Stimulated activated CD8-positive, alpha-beta memory T cell treated with anti-CD3 and anti-CD28 coated beads, Interleukin-15, amount 100 ng/mL, for 48 hours (primary cell): ENCODE measurements at places on chromosomes 4 and X.

GRCh38 chrX:20461576-20461975 is 194.9 kb upstream of the RPS6KA3 start:
- DNase-seq: no peak

- DNase-seq: no peak
These were observed 563.9 kb downstream of the GRXCR1 start for GRCh38 chr4:43456383-43456782.

GRCh38 chr4:11313157-11313943 is 115.3 kb downstream of the HS3ST1 start:
- no peak for DNase-seq

- no peak for DNase-seq
These were observed 38.8 kb upstream of the UGDH start for GRCh38 chr4:39565878-39566600.

DNA sequence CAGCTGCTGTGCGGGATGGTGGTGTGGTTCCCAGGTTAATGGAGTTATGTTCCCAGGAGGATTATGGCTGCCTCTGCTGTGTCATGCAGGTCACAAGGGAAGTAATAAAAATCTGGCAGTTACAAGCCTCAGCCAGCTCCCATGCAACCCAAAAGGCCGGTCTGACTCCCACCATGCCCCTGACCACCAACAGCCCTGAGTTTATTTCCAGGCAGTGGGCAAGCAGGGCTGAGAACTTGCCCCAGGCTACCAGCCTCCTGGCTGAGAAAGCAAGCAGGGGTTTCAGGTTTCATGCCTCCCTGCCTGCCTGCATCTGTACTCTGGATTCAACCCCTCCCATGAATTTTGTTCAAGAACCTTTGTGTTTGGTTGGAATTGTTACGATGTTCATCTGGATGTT is 732.7 kb upstream of the POU3F4 start:
- no peak for DNase-seq

DNA sequence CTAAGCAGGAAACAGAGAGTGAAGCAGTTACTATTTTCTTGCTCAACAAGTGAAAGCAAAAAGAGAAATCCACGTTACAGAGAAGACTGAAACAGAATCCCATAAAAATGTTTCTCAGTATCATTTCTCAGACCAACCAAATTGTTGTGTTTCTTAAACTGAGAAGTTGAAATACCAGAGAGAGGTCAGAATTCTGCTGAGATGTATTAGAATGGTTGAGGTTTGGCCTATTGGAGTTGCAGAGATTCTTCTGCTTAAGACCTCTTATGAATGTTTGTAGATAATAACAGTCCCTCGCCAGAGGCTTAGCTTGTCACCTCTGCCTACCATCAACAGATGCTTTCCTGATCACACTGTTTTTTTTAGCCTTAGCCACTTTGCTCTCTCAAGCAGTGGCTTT is 481.4 kb downstream of the TRIML1 start:
- DNase-seq: no peak

- no peak for DNase-seq
These were observed 85.9 kb downstream of the CLDN34 start for GRCh38 chrX:10052906-10053625.

GRCh38 chr4:169133932-169134331 is 123.9 kb upstream of the CBR4 start:
- DNase-seq: no peak

GRCh38 chrX:134569306-134569705 is 89.0 kb downstream of the PLAC1 start:
- no peak for DNase-seq

DNA sequence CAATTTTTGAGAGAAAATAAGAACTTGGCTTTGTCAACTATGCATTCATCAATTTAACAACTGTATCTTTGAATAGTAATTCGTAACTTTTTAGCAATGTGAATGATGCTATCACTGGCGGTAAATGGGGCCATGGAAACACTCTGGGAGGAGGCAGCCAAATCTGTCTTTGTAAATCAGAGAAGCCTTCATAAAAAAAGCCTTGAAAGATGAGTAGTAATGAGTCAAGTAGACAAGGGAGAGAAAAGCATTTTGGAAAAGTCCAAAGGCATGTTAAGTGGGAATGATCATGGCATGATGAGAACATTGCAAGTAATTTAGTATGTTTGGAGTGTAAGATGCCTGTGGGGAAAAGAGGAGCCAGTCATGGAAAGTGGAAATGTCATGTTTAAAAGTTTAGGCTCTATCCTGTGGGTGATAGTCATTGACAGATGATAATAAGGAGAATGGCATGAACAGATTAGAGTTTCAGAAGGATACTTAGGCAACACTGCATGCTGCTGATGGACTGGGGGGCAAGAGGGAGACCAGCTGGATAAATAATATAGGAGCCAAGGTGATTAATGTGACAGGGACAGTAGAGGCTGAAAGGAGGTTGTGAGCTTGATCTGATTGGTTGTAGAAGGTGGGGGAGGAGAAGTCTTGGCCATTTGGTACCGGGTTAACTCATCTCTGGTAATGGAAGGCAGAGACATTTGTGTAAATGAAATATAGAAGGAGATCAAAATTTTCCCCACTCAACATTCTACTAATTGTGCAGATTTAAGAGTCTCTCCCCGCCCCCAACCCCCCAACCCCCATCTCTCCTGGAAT is 16.3 kb downstream of the SPRY1 start:
- DNase-seq: no peak

- DNase-seq: no peak
These were observed 300.2 kb downstream of the PCDH7 start for GRCh38 chr4:31020363-31020762.

- DNase-seq: no peak
These were observed 21.9 kb downstream of the SLC9A7 start for GRCh38 chrX:46737041-46737440.

GRCh38 chrX:72621625-72622485 is 49.2 kb upstream of the HDAC8 start:
- DNase-seq: no peak

- no peak for DNase-seq
These were observed 1.2 kb downstream of the TFE3 start for GRCh38 chrX:49041744-49042580.

DNA sequence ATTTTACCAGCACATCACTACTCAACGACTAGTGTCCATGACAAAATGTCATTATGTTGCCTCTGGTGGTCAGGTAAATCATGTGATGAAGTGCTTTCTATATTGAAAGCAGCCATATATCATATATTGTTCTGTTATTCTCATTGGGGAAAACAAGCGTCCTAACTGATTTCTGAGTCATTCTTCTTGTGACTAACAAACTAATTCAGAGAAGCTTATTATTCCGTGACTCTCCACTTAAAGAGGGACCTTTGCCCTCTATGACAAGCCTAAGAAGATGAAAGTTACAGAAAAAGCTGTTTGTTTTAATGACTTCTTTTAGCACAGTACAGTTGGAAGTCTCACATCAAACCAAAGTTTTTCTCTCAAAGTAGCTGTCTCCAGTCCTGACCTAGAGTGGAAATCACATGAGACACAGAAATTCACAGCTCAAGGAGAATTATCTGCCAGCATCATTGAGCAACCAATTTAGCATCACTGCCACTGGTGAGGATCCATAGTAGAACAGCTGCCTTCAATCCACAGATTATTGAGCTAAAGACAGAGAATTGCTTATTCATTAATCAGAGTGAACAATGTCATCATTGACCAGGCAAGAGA is 36.4 kb downstream of the ASB9 start:
- no peak for DNase-seq

- DNase-seq: no peak
These were observed 12.2 kb downstream of the DSPP start for GRCh38 chr4:87620491-87620890.

GRCh38 chr4:99540277-99540939 is 23.4 kb downstream of the TRMT10A start:
- DNase-seq: no peak

DNA sequence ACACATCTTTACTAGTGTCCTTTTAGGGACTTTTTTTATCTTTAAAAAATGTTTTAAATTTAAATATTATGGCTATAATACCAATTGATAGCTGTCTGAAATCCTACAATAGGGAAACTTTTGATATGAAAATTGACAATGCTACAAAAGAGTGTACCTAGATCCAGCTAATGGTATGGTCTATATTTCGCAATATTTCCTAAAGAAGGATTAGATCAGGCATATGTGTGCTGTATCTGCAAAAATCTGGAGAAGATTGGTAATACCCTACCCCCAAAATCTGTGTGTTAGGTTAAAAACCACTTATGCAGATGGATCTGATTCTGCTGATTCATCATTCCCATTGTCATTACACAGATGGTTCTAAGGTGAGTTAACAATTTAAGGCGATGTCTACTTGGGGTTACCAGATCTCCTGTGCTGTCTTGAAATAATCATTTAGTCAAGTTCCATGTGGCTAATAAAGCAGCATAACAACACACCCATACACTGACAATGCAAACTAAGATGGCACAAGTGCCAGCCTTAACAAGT is 137.1 kb downstream of the GASK1B start:
- no peak for DNase-seq

- no peak for DNase-seq
These were observed 68.1 kb downstream of the TMEM164 start for GRCh38 chrX:110070970-110071369.

- DNase-seq: no peak
These were observed 20.1 kb downstream of the HPRT1 start for GRCh38 chrX:134480061-134480460.

GRCh38 chr4:47891928-47892327 is 22.5 kb downstream of the NFXL1 start:
- DNase-seq: no peak

DNA sequence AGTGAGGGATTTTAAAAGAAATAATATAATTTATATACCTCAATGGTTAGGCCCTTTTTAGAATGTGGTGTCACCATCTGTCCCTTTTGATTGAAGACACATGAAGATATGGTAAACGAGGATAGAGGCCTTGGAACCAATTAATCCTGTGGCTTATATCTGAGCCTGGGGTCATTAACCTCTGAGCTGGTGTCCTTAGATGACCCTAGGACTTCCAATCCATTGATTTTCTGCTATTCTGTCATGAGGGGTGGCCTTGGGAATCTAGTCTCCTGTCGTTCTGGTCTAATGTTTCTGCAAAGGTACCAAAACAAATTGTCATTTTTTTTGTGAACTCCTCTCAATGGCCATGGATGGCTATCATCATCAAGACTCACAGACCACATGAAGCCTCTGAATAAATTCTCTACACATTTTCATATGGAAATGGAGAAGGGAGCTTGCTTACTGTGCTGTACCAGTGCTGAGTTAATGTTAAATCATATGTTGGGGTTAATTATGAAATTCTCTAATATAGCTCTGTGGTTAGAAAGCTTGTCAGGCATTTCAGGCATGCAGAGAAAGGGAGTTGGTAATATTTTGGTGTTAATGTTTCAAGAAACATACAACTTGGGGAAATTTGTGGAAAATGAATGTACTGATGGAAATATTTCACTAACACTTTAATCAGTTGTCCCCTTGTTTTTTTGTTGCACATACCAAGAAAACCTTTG is 204.2 kb upstream of the IL15 start:
- DNase-seq: no peak

DNA sequence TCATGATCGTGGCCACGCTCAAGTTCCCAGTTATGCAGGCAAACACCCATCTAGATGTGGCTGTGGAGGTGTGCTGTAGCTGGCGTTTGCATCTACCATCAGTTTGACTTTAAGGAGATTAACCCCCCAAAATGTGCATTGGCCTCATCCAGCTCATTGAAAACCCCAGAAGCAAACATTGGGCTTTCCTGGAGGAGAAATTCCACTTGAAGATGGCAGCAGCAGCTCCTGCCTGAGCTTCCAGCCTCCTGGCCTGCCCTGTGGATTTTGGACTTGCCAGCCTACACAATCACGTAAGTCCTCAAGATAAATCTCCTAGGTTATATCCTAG is 30.2 kb upstream of the SLC25A6 start:
- no peak for DNase-seq

DNA sequence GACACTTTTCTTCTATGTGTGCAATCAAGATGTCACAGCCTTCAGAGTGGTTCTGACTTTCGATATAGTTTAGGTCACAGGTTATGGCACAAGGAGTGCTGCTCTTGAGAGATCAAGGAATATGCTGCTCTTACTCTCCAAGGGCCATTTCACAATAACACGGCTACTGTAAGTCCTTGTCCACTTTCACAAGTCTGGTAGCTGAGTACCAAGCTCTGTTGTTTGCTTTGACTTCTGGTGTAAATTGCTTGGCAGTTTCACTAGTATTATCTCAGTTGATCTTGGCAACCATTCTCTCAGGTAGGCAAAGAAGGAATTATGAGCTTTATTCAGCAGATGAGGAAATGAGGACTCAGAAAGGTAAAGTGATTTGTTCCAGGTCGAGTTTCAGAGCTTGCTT is 35.4 kb upstream of the SPANXB1 start:
- DNase-seq: no peak

- DNase-seq: no peak
These were observed 59.8 kb upstream of the ACSL1 start for GRCh38 chr4:184885602-184886001.

DNA sequence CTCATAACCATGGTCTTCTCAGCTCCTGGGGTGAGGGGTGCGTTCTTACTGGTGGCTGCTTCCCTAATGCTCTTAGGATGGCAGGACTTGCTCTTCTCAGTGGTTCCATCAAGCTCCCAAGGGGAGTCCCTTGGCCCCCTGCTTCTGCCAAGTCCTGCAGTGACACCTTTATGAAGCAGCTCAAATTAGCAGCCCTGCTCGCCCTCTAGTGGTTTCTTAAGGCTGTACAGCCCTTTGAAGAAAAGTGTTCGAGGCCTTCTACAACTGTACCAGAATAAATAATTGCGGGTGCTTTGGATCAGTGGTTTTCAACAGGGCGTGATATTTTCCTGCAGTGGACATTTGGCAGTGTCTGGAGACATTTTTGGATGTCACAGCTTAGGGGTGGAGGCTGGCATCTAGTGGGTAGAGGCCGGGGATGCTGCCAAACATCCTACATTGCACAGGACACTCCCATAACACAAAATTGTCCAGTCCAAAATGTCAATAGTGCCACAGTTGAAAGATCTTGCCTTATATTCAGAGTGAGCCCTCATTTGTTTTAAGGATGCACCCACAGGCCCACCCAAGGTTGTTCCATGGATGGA is 204.7 kb upstream of the S100G start:
- DNase-seq: no peak

GRCh38 chr4:157014621-157015591 is 43.3 kb upstream of the PDGFC start:
- DNase-seq: no peak

GRCh38 chr4:89482926-89483595 is 175.5 kb upstream of the GPRIN3 start:
- DNase-seq: no peak

DNA sequence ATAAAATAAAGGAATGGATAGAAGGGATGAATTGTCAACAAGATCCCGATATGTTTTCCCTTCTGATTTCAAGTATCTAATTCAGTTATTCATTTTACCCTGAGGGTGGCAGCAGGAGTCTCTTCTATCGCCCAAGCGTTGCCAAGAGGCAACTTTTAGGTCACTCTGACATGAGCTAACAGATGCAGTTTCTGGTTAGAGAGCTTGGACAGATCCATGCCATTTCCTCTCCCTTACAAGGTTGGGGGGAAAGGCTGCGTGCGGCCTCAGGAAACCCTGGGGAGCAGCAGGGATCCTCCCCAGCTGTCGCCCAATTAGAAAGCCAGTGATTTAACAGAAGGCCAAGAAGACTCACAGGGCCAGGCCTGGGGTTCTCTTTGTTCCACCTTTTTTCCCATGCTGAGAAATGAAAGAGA is 35.3 kb upstream of the WAS start:
- no peak for DNase-seq
